ENCODE measurements at places on chromosomes 3 and 15.

- no peak for DNase-seq
Observed at GRCh38 chr15:83850501-83851245, 196.8 kb downstream of the ADAMTSL3 start.

- no peak for DNase-seq
Observed at GRCh38 chr15:34031987-34032760, 6.8 kb downstream of the AVEN start.

GRCh38 chr15:92112180-92112579 is 258.7 kb downstream of the SLCO3A1 start:
- DNase-seq: peak; percentile 55

DNA sequence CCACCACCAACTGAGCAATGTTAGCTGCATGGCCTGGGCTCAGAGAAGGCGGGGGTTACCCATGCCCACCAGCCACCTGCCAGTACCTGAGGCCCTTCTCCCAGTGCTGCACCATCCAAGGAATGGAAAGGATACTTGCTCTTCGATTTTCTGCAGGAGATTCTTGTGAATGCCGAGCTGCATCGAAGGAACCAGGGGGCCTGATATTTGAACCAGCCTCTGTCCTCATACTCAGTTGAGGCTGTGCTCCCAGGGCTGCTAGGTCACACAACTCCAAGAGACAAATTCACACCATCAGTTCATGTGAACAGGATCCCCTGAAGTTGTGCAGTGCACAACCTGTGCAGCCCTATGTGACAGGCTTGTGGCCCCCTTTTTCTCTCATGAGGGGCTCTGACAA is 18.0 kb downstream of the PLA2G4F start:
- no peak for DNase-seq

- DNase-seq: no peak
Observed at GRCh38 chr15:66849393-66849745, 147.3 kb downstream of the SMAD6 start.

- DNase-seq: no peak
Observed at GRCh38 chr3:155747946-155748290, 3.0 kb upstream of the PLCH1 start.

GRCh38 chr3:197590313-197590962 is 34.7 kb upstream of the BDH1 start:
- DNase-seq: no peak

GRCh38 chr3:85481411-85482212 is 522.8 kb downstream of the CADM2 start:
- DNase-seq: no peak

DNA sequence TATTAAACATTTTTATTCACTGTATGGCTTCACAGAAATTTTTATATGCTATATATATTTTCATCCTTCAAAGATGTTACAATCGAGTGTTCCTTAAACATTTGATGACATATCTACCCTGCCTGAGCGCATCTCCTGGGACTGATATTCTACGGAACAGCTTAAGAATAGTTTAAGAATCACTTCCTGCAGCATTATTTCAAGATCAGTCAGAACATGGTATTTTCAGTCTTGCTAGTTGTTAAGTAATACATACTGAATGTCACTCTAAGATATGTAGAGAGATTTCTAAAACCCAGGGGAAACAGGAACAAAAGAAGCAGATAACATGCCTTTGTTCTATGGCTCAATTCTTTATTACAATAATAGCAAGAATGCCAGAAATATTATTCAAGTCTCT is 8.7 kb downstream of the COL8A1 start:
- no peak for DNase-seq

DNA sequence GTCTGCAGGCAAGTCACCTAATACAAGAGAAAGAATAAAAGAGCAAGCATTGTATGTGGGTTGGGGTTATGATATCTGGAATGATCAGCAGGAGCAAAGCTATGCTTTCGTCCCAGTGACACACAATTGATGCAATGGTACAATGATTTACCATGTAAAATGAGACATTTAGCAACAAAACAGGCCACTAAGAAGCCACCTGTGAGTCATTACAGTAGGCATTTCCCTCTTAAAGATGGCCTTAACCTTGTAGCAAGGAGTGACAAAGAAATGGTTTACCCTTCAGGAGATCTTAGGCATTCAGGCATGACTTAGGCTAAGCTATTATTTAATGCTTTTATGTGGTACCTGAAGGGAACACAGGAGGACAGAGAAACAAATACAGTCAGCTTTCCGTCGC is 373.3 kb upstream of the RBMS3 start:
- DNase-seq: no peak

DNA sequence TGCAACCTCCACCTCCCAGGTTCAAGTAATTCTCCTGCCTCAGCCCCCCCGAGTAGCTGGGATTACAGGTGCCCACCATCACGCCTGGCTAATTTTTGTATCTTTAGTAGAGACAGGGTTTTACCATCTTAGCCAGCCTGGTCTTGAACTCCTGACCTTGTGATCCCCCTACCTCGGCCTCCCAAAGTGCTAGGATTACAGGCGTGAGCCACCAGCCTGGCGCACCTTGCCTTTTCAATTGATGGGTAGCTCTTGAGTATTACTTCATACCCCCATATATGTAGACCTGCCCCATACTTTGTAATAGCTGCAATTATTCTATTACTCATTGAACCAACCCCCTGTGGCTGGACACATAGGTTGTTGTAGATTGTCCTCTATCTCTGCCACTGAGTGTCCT is 101.3 kb downstream of the LRRK1 start:
- no peak for DNase-seq

DNA sequence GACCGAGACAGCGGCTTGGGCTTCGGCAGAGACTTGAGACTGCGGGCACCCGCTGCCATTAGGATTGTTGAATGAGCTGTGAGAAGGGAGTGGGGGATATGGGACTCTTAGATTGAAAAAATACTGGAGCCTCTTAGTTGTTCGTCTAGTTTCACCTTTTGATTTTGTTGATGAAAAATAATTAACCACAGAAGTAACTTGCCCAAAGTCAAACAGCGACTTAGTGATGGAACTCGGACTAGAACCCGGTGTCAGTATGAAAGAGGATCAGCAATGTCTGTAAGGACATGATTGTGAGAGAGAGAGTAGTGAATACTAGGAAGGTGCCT is 510 bp upstream of the GOLGB1 start:
- DNase-seq: no peak

- DNase-seq: peak; percentile 95
Observed at GRCh38 chr15:38129531-38130204, 123.0 kb upstream of the SPRED1 start.

- no peak for DNase-seq
Observed at GRCh38 chr15:75456710-75457109, 5.2 kb upstream of the SIN3A start.

GRCh38 chr15:27842526-27842925 is 256.6 kb downstream of the OCA2 start:
- DNase-seq: no peak

GRCh38 chr3:60294181-60294580 is 957.1 kb downstream of the FHIT start:
- DNase-seq: no peak

GRCh38 chr15:81101894-81102815 is 31.9 kb upstream of the CFAP161 start:
- no peak for DNase-seq

- DNase-seq: no peak
Observed at GRCh38 chr15:66151809-66152208, 101.7 kb downstream of the MEGF11 start.

GRCh38 chr15:48336940-48337339 is 5.7 kb downstream of the DUT start:
- no peak for DNase-seq

DNA sequence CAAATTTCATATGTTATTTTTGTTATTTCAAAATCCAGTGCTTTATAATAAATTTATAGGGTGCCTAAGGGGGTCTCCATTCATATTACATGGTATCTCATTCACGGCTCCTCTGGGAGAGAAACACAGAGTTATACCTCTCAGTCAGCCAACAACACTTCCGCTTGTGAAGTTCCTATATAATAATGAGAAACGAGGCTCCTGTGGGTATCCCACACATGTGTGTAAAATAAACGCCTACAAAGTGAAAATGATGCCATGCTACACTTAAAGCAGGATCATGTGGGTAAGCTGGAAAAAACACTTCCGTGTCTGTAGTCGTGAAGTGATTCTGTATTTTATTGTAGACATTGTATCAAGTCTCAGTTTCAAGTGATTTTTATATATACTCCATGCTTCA is 218.8 kb upstream of the ICE2 start:
- DNase-seq: no peak

DNA sequence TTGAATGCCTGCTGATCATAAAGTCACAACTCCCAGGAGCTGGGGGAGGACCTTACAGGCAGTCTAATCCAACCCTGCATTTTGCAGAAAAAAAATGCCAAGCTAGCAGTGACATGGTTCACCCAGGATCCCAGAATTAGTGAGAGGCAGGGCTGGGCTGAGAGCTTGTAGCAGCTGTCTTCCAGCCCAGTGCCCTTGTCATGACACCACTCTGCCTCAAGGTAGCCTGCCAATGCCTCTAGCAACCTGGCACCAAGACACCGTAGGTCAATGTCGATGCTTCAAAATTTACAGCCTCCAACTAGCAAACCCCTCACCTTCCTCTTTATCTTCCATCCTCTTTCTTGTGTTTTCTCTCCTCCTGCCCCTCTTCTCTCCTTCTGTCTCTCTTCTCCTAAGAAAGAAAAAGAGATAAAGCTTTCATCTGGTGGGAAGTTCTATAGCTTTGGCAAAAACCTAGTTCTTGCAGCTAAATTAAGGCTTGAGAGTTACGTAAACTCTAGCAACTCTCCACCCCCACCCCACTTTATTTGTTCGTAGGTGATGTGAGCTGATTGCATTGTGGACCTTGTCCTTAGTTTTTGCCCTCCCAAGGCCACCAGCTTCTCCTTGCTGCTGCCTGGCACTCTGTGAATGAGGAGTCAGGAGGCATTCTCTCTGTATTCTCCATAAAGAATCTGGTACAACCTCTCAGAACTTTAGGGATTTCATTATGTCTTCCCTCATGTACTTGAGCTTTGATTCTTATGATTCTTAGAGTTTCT is 18.3 kb upstream of the BFSP2 start:
- no peak for DNase-seq

- no peak for DNase-seq
Observed at GRCh38 chr3:191361456-191361855, 31.1 kb upstream of the UTS2B start.

GRCh38 chr3:40237889-40238571 is 71.5 kb upstream of the EIF1B start:
- no peak for DNase-seq

DNA sequence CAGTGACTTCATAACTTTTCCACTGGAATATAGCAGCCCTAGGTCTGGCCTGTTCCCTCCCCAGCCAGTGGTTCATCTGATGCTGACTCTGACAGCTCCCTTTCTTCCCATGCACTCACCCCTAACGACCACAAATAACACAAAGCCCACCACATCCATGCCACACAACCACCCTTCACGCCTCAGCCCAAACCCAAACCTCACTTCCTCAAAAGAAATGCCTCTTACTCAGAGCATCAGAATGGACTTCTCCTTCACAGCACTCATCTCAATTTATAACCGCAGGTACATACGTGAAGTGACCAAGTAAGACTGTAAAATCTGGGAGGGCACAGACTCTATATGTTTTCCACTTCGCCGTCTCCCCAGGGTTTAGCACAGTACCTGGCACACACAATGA is 1.1 kb downstream of the RBSN start:
- no peak for DNase-seq

GRCh38 chr15:81595752-81596151 is 221.7 kb upstream of the TMC3 start:
- no peak for DNase-seq

DNA sequence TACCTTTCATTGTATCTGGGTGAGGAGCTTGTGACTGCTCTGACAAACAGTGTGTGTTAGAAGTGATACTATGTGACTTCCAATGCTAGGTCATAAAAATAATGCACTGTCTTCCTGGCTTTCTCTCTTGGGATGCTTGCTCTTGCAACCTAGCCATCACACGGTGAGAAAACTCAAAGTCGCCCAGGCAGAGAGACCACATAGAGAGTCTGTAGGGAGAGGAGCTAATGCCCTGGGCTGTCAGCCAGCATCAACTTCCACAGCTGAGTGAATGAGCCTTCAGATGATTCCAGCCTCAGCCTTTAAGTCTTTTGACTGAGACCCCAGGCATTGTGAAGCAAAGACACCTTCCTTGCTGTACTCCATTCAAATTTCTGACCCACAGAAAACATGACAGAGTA is 220.6 kb upstream of the SGO1 start:
- DNase-seq: no peak

- DNase-seq: no peak
Observed at GRCh38 chr15:37094333-37094914, 5.9 kb downstream of the MEIS2 start.

DNA sequence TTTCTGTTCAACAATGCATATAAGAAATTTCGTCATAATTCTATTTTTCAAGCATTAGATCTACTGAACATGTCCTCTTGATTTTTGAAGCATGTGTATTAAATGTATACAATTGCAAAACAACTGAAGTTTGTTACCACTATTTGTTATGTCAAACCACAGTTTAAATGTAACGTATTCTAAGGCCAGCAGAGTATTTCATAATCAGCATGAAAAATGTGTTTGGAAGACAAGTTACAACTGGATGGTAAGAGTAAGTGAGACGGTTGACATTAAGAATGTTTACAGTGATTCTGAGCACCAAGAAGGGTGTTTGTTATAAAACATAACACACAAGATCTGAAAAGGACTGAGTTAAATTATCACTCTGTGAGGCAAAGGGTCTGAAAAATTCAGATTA is 738.4 kb downstream of the PLOD2 start:
- DNase-seq: no peak

DNA sequence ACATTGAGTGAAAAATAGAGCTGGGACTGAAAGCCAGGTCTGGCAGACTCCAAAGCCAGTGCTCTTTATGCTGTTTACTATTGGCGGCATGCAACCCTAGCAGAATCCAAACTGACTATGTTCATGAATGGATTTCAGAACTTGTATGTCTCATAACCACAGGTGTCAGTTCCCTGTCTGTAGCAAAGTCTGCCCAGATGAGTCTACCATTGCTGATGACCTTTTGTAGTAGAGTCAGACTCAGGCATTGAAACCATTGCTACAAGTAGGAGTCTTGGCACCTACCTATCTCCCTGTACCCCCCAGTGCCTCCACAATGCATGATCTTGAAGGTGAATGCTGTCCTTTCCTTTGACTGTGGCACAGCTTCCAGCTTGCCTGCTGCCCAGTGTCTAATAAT is 157.2 kb upstream of the ROPN1 start:
- no peak for DNase-seq

DNA sequence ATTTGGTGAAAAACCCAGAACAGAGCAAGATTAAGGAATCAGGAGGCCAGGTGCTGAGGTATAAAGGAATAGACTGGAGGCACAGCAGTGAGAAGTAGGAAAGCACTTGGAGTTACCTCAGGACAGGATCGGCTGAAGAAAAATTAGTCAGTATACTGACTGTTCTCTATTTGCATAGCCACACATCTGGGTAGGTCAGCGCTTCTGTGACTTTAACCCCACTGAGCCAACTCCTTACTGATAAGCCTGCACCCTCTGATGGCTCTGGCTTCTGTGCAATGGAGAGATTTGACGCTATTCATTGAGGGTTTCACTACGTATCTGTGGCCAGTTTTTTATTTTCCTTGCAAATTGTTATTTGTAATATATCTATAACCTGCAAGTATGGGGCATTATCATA is 22.3 kb downstream of the MECOM start:
- DNase-seq: no peak

GRCh38 chr3:65617787-65618186 is 420.9 kb downstream of the MAGI1 start:
- no peak for DNase-seq

- DNase-seq: no peak
Observed at GRCh38 chr3:120661106-120661905, 20.7 kb downstream of the HGD start.
